ENCODE measurements at places on chromosomes 5 and 9.

DNA sequence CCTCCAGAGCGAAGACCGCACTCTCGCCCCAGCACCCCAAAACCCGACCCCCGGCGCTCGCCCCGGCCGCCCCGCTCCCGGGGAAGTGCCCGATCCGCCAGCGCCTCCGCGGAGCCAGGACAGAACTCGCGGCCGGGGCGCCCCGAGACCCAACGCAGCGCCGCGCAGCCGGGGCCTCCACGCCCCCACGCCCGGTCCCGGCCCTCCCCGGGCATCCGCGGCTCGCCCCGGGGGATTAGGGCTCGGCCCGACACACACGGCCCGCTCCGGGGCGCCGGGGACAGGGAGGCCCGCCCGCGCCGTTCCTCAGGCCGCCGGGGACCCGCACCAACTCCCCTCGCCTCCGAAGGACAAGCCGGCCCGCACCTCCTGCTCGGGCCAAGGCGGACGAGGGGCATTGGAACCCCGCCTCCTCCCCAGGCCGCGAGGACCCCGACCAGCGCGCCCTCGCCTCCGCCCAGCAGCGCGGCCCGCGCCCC is 544 bp downstream of the FNBP1 start:
- DNase-seq: peak; percentile 52

- no peak for DNase-seq
Measured at GRCh38 chr9:126228111-126228780, 98.4 kb upstream of the MVB12B start.

GRCh38 chr5:172505403-172505759 is 51.1 kb upstream of the SH3PXD2B start:
- no peak for DNase-seq

- no peak for DNase-seq
Measured at GRCh38 chr5:20536341-20536740, 548.3 kb upstream of the CDH18 start.

DNA sequence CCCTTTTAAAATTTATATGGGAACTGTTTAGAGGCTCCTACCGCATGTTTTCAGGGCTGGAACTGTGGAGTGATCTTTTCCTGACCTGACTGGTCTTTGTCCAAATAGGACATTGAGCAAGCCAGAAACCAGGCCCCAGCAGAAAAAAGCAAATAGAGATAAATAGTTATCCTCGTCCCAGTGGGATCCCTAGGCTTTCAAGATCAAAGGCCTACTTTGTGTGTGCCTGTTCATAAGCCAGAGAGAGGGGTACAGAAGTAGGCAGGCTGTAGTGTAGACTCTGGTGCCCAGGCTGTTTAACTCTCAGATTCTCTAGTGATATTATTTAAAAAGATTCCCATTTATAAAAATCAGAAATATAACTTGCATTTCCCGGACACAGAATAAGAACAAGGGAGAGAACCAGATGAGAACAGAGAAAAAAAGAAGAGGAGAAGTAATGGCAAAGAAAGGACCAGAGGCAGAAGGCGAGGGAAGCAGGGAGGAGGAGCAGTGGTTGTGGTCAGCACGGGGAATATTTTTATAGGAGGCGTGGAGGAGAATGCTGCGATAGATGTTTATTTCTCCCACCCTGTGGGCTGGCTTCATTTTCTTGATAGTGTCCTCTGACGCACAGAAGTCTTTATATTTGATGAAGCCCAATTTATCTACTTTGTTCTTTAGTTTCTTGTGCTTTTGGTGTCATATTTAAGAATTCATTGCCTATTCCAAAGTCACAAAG is 101.2 kb downstream of the AOPEP start:
- DNase-seq: no peak

GRCh38 chr5:143431789-143432188 is 28.3 kb upstream of the NR3C1 start:
- no peak for DNase-seq

Measured in NCI-H82 (cell line).